ENCODE measurements at places on chromosomes 7 and 10.

GRCh38 chr7:102189756-102190155, 96.9 kb upstream of the SH2B2 start:
- no peak for DNase-seq

DNA sequence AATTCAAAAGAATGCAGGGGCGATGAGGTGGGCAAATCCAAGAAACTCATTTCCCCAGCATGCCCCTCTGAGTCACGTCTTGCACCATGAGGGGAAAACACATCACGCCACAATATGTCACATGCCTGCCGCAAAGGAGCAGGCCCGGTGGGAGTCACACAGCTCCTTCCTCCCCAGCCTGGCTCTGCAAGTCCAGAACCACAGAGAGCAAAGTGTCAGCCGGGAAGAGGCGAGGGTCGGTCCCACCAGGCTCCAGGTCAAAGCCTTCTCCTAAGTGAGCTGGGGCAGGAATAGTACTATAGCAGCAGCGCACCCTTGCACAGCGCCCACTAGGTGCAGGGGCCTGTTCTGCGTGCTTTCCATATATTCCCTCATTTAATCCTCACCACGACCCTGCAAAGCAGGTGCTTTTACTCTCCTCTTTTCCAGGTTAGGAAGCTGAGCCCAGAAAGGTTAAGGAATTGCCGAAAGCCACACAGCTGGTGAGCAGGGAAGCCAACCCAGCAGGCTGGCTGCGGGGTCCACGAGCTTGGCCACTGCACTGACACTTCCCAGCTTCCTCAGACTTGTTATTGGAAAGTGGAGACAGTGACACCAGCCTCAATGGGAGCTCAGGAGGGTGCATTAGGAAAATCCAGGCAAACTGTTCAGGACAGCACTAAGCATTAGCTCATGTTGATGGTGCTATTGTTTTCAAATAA, 94.0 kb upstream of the ZMIZ1 start:
- peak; percentile 59 for DNase-seq

- DNase-seq, result no peak
These were observed 205.3 kb upstream of the ZNF32 start for GRCh38 chr10:43854007-43854406.

- DNase-seq, result no peak
These were observed 26.8 kb upstream of the HDAC9 start for GRCh38 chr7:18468795-18469194.

DNA sequence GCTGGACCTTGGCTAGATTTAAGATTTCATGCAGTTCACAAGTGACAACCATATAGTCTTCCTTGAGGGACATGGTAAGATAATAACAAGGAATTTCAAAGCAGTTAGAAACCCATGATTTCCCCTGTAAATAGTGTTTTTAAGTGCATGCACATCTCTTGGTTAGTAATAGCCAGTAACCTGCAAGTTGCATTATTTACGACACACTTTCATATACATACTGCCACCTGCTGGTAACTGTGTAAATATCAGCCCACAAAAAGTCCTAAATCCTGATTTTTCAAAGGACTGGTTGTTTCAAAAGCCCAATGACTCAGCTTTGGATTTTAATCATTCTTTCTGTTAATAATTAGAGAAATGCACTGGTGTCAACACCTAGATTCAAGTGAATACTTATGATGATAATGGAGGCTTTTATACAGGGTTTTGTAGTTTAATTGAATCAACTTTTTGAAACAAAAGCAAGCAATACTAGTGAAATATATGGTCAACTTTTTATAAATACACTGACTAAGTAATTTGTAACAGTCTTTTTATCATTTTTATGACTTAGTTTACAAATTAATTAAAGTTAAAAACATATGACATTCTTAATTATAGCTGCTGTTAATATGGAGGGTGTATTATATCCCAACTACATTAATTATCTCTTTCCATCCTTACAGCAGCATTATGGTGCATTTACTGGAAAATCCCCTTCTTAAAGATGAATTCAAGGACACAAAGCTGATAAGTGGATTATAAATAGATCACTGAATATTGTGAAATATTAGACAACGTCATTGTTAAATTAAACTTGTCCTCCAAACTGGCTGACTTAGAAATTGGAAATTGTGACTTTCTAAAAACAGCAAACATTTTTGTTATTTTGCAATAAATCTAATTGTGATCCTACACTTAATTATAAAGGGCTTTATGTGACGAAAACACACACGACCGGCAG, 367.7 kb upstream of the SEMA3D start:
- DNase-seq, result no peak

GRCh38 chr7:132076301-132077035, 499.8 kb downstream of the PLXNA4 start:
- DNase-seq, result no peak

- no peak for DNase-seq
These were observed 665.1 kb downstream of the CCSER2 start for GRCh38 chr10:84993251-84994035.

- DNase-seq, result no peak
These were observed 167.6 kb downstream of the ANK3 start for GRCh38 chr10:60222047-60222446.

- no peak for DNase-seq
These were observed 21.1 kb downstream of the ZNF775 start for GRCh38 chr7:150400008-150400787.

DNA sequence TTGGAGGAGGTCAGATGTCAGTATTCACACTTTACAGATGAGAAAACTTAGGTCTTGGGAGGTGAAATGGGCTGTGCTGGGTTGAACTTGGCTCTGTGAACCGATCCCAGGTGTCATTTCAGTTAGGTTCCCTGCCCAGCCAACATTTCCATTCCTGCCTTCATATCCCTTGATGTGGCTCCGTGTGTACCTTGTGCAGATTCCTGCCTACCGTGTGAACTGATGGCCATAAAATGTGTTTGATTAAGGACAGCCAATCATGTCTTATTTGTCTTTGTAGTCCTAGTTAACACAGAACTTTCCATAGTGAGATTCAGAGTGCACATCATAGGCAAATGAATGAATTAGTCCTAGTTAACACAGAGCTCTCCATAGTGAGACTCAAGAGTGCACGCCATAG, 101.0 kb upstream of the GATA3 start:
- no peak for DNase-seq

- no peak for DNase-seq
These were observed 39.4 kb upstream of the CHCHD3 start for GRCh38 chr7:133121175-133121844.

- no peak for DNase-seq
These were observed 46.1 kb upstream of the RAB18 start for GRCh38 chr10:27457966-27458365.

DNA sequence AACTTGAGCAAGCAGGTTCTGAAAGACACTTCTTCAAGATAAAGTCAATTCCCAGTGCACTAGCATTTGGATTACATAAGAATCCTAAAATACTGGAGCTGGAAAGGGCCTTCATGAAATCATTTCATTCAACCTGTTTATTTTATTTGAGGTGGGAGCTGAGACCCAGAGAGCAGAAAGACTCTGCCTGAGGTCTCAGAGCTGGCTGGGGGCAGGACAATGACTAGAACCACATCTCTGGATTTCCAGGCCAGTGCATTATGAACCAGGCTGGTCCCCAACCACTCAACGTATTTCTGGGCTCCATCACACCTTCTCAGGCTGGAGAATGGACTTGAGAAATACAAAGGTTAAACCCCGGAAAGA, 8.4 kb downstream of the ANXA11 start:
- no peak for DNase-seq

- DNase-seq, result no peak
These were observed 239.6 kb upstream of the STEAP1 start for GRCh38 chr7:89914711-89915110.

DNA sequence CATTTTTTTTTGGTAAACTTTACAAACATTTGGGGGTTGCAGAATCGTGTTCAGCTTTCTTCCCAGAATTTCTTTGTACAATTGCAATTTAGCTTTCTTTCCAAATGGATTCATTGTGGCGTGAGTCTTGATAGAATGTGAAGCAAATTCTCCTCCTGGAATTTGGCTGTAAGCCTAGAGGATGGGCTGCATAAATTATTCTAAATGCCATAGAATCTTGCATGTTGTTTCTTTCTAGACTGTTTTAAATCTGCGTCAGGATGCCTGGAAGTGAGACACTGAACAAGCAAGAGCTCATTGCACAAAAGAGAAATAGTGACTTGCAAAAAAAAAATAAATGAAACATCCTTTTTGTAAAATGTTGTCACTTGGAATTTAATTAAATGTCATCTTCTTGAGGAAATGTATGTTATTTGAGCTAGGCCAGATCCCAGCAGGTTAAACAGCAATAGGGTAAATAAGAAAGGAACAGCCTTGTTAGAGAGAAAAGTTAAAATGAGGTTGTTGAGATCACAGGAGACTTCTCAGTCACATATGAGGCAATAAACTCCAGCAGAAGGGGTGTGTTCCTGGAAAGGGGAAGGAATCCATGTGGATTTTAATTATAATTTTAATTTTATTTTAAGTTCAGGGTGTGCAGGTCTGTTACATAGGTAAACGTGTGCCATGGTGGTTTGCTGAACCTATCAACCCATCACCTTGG, 483.0 kb downstream of the PLXDC2 start:
- no peak for DNase-seq

DNA sequence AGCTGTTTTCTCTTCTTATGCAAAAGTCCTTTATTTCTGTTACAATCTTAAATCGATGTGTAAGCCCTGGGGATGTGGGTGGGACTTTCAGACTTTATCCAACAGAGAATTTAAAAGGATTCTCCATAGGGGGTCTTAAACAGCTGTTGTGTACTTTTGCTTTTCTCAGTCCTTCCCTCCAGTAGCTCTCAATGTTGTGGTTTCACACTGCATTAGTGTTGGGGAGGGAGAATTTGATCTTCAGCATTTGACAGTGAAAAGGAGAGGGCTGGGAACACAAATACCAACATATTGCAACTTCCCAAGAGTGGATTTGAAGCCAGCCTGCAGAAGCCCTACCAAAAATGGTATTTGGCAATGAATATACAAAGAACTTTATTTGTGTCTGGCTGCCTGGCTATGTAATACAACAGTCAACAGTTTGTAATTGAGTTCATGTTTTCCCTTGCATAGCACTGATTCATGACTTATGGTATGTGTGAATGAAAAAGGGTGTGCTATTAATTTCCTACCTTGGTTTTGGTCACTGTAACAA, 80.1 kb upstream of the CAPZA2 start:
- DNase-seq, result no peak

DNA sequence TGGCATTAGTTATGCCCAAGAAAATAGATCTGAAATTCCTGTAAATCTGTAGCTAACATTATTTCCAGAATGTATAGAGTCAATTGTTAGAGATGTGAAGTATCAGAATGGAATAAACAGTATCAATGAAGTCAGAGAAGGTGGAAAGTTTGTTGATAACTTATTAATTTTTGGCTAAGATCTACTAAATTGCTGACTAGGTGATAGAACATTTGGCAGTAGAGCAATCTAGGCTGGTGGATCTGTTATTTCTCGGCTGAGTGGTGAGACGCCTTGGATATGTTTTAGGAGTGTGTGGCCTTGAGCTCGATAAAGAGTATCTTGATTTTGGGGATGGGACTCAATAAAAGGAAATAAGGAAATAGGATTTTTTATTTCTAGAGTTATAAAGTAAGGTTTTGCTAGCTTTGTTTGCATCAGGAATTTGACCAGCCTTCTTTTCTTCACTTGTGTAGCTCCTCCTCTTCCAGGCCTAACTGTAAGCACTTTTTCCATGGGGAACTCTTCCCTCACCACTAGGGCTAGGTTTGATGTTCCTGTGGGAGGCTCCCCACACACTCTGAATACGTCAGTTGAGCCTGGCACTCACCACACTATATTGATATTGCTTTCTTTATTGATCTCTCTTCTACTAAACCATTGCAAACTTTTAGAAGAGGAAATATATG, 86.8 kb upstream of the CSTF2T start:
- no peak for DNase-seq

- DNase-seq, result no peak
These were observed 274.6 kb upstream of the ZNF32 start for GRCh38 chr10:43923328-43923727.

DNA sequence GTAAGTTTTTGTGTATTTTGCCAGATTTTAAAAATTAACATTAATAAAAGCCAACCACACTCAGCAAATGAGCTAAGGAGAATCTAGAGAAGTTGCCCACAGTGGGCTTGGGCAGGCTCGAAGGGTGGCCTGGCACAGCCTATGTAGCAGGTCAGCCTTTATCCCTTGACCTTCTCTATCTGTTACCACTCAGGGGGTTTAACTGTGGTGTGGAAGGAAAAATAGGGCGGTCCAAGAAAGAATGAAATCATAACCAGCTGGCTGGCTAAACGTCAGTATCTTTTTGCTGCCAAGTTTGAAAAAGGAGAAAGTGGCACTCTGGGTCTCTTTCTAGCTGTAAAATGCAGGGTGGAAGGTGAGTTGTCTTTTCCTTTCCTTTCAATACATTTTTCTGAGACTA, 130.3 kb upstream of the ASAH2 start:
- DNase-seq, result no peak

- DNase-seq, result no peak
These were observed 38.6 kb downstream of the ZCCHC24 start for GRCh38 chr10:79406683-79407422.

GRCh38 chr10:45557275-45557905, 115.2 kb downstream of the ZFAND4 start:
- no peak for DNase-seq

DNA sequence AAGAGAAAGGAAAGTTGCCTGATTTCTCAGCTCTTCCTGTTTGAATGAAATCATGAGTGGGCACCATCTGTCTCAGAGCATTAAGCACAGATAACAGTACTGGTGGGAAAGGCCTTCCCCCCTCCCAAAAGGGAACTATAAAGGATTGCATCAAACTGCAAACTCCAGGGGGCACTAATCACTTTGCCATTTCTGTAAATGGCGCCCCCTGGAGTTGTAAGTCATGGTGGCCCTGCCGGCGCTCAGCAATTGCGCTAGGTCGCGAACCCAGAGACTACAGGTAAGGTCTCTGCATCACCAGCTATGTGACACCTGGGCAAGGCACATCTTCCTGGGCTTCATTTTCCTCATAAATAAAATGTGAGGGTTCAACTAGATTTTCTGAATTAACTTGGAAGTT, 11.1 kb downstream of the LRRC4 start:
- DNase-seq, result no peak

- no peak for DNase-seq
These were observed 50.0 kb upstream of the WIPI2 start for GRCh38 chr7:5139998-5140397.
